Stimulated activated CD8-positive, alpha-beta memory T cell treated with anti-CD3 and anti-CD28 coated beads, Interleukin-7, amount 100 ng/mL, for 48 hours (primary cell): ENCODE measurements at places on chromosomes 5 and 9.

DNA sequence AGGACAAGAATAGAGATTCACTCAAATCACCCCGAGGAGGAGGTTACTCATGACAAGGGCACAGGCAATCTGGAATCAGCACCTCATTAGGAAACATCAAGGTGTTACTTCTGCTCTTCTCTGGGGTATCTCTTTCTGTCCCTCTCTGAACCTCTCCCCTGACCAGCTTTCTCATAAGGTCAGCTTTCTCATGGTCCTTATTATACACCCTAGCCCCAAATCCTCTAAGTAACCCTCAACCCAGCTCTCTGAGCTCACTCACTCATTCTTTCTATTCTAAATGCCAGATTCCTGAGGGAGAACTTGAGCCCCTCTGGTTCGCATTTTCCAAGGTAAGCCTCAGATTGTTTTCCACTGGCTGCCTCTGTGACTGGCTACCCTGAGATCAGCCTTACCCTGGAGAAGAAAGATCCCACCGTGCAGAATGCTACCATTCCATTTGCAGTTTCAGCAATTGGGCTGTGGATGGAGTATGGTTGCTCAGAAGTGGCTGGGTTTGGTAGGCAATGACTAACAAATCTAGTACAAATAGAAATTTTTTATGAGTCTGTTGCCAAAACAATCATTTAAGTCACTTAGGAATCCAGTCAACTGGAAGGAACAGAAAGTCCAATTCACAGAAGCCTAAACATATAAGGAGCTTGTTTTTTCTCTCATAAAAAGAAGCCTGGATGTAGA, 9.0 kb upstream of the TIMD4 start:
- DNase-seq = no peak

- DNase-seq = no peak
Measured at GRCh38 chr5:36202521-36202961, 39.2 kb downstream of the NADK2 start.

DNA sequence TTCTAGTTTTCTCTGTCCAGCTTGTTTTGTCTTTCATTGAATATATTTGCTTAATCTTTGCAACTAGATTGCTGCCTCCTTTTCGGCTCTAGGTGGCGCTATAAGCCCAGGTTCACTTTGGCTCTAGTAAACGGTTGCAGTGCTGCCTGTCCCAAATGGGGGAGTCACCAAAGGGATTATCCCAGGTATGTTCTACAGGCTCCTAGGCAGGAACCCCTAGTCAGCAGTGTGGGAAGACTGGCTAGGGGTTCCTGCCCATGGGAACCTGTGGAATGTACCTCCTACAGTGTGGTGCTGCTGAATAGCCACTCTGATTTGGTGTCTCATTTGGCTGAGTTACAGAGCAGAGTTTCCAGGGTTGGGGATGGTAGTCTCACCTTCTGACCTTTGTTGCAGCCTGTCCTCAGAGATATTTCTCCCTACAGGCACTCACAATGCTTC, 85.2 kb downstream of the ARSB start:
- DNase-seq = no peak

- DNase-seq = no peak
Measured at GRCh38 chr9:78406933-78407332, 110.0 kb downstream of the PSAT1 start.

GRCh38 chr5:178238711-178239592, 6.3 kb upstream of the PHYKPL start:
- DNase-seq = no peak

DNA sequence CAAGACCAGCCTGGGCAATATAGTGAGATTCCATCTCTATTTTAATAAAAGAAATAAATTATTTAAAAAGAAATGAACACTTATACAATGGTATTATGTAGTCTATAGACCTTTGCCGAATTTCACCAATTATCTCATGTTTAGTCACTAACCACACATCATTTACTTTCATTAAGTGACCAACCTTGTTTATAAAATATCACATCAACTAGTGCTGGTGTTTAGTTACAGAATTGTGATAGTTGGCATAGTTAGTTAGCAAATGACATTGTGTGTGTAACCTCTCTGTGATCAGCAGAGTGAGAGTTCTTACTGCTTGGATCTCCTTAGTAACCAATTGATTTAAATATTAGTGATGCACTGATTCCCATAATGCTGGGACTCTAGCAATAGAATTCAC, 71.8 kb downstream of the PRR16 start:
- DNase-seq = no peak

DNA sequence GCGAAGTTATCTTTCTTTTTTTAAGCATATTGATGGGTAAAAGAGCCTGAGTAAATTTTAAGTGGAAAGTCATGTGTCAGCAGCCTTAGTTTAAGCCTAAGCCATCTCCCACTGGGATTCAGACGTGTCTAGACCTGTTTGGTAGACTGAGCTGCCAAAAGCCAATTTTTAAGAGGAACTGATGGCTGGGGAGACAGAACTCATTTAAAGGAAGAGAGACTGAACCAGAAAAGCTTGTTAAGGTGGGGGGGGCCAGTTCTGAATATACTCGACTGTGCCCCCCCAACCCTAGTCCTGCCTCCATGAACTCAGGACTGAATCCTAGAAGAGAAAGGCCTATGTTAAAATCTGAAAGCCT, 58.3 kb upstream of the PLPP1 start:
- DNase-seq = no peak

DNA sequence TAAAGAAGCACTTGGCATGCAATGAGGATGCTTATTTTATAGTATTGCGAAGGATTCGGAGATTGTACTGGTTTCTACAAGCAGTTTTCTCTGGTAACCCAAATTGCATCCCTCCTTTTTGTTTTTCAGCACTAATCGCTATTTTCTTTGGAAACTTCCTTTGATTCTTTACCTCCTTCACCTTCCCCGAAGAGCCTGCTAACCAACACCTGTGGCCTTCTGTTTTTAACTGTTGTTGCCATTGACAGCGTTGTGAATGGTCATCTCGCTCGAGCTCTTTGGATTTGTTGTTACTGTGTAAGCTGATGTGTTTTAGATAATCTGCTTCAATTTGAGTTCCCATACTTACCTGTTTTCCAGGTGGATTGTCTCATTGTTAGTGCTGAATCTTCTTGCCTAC, 1.1 kb downstream of the CNOT6 start:
- no peak for DNase-seq

- DNase-seq = no peak
Measured at GRCh38 chr5:13478831-13479465, 465.5 kb downstream of the DNAH5 start.

GRCh38 chr9:108119530-108120113, 630.1 kb upstream of the KLF4 start:
- no peak for DNase-seq

GRCh38 chr9:6645355-6646292, at the start of gene GLDC:
Gene GLDC, minus strand, starts transcription at chr9:6645729. Its CDS starts 230 bp downstream, at chr9:6645499.
- DNase-seq = peak; percentile 21

DNA sequence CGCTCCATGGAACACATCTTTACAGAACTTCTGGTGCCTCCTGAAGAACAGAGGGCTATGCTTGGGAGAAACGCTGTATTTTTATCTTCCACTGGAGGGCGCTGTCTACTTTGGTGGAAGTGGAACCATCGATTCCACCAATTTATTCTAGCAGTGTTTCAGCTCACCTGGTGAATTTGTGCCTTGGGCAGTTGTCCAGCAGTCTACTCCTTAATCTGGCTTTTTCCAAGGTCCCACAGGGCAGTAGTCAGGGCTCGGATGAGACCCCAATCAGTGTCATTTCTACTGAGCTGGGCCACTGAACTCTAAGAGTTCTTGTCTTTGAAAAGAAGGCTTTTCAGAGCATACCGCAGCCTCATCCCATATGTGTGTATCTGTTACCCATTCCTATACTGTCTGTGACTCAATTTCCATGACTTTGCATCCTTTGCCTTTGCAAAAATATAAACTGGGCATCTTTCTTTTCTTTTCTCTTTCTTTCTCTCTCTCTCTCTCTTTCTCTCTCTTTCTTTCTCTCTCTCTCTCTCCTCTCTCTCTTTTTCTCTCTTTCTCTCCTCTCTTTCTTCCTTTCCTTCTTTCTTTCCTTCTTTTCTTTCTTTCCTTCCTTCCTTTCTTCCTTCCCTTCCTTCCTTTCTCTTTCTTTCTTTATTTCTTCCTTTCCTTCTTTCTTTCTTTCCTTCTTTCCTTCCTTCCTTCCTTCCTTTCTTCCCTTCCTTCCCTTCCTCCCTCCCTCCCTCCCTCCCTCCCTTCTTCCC, 138.4 kb upstream of the ZNF618 start:
- DNase-seq = peak; percentile 1

DNA sequence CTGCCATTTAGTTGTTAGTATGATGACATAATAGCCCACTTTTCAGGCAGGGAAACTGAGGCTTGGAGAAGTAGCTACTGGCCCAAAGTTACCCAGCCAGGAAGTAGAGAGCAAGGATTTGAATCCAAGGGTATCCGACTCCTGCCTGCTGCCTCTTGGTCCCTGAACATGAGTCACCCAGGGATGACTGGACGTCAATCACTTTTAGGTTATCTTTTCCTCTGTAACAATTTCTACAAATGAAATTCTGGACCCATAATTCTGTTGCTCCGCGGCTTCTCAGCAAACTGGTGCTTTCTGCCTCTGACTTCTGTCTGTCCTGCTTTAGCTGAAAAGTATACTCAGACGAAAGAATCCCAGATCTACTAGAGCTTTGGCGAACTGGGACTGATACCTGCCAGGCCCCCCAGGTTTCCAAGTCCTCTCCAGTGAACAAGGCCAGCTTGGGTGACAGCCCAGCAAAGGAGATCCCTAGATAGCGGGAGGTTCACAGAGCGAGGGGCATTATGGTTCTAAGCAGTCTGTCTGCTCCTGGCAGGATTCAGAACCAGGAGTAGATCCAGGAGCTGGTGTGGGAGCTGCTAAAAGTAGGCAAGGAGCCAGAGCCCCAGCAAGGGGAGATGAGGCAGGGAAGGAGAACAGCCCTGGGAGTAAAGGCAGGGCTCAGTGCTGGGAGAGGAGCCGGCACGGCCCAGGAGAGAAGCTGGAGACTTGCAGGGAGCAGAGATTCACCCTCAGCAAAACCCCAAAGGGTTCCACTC, 20.6 kb downstream of the OLFML2A start:
- DNase-seq = no peak

DNA sequence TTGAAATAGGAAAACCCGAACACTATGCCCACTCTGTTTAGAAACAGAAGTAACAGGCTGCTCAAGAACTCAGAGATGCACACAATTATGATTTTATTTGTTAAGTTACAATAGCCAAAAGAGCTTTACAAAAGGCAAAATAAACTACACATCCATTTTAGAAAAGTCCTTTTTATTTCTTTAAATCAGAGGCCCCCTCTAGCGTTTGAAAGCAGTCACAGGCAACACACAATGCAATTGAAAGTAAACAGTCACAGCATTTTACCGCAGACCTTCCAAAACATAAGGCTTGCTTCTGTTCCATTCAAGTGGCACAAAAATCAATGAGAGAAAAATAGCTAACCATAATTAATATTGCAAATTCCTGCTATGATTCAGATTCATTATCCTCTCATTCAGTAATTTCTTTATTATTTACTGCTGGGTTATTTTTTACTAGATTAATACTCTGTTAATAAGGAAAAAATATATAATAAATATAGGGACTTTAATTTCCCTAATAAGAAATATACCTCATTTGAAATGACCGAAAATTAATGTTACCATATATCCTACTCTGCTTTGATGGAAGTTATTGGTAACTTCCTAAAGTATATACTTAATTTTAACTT, 78.3 kb downstream of the CEP120 start:
- DNase-seq = no peak

- DNase-seq = no peak
Measured at GRCh38 chr9:37540634-37541033, 35.5 kb downstream of the FBXO10 start.

- no peak for DNase-seq
Measured at GRCh38 chr9:8365029-8365428, 565.5 kb upstream of the DMAC1 start.

GRCh38 chr9:136642439-136642921, 20.2 kb upstream of the EGFL7 start:
- no peak for DNase-seq

DNA sequence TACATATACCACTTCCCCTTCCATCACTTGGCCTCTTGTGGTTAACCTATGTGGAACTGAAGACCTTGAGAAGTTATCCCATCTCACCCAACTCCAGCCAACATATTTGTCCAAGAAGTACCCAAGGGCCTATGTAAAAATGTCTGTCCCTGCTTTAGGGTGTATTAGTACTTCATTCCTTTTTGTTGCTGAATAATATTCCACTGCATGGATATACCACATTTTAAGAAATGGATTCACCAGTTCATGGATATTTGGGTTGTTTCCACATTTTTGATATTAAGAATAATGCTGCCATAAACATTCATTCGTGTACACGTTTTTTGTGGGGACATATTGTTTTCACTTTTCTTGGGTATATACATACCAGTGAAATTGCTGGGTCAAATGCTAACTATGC, 28.6 kb downstream of the IDNK start:
- DNase-seq = no peak

GRCh38 chr9:26725573-26725972, 167.0 kb downstream of the CAAP1 start:
- no peak for DNase-seq

DNA sequence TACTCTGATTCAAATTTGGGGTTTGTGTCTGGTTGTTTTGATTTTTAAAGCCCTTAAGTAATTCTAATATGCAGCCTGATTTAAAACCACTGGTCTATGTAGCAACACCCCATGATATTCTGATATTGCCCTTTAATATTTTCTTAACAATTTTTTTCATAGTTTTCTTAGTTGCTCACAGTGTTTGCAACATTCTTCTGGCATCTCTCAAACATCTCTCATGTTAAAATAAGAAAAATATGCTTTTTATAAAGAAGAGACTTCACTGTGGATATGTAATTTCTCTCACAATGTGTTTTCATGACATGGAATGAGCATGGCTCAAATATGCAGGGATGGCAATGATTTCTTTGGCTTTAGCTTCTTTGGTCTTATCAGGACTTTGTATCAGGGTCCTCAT, 183.7 kb downstream of the TAF11L14 start:
- no peak for DNase-seq

GRCh38 chr9:13049223-13049622, 230.3 kb downstream of the MPDZ start:
- DNase-seq = no peak

DNA sequence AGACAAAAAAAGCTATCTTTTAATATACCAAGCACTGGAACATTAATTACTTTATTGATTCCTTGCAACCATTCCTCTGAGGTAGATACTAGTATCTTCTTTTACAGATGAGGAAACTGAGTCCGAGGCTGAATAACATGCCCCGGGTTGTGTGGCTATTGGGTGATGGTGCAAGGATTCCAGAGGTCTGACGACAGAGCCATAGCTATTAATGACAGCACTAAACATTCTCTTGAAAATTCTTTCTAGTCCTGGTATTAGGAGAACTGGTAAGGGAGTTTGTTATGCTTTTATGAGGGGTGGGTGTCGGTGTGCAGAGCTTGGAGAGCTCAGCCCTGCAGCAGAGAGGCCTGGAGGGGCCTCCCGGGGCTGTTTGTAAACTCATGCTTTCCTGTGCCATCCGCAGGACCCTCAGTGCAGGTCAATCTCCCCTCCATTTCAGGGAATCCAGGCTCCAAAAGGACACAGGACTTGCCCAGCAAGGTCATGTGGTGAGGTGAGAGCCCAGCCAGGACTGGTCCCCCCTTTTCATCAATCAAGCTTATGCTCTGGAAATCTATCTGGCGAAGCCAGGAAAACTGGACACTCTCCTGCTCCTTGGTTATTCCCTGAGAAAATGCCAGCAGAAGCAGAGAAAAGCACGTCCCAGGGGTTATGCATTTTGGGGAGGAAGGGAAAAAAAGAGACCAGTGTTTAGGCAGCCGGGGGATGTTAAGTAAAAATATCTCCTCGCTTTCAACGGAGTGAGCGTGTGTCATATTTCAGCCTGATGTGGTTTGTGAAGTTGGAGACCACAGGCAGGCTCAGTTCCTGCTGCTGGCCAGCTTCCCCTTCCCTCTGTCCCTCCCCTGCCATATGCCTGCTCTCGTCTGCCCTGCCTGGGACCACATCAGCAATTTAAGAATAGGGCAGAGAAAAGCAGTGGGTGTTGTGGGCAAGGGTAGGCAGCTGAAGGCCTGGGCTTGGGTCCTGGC, 3.7 kb downstream of the GSN start:
- DNase-seq = no peak
